Motor neuron (in vitro differentiated cells): ENCODE measurements at places on chromosomes 1 and 21. TPM values are rescaled to one million over a fixed set of nuclear protein-coding genes. Genes with fewer than 3 reads are reported as not detected.

DNA sequence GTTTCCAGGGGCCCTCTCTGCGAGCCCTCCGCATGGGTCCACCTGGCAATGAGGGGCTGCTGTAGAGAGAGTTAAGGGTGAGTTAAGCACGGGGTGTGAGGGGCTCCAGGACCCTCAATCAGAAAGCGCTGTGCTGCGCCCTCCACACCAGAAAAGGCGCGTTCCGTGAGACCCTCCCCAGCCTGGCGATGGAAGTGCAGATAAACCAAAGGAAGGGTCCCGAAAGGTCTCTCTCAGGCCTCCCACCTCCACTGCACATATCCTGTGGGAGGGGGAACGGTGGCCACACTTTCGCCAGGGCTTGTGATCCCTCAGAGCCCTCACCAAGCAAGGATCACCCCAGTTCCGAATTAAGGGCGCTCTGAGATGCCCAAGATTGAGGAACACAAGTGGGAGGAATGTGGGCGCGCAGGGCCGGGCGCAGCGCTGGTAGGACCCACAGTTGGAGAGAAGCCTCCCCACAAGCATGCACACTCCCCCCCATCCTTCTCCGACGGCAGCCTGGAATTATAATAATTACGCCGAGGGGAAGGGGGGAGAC lies 1.1 kb downstream of the WNT3A start:
- no peak for ATAC-seq

DNA sequence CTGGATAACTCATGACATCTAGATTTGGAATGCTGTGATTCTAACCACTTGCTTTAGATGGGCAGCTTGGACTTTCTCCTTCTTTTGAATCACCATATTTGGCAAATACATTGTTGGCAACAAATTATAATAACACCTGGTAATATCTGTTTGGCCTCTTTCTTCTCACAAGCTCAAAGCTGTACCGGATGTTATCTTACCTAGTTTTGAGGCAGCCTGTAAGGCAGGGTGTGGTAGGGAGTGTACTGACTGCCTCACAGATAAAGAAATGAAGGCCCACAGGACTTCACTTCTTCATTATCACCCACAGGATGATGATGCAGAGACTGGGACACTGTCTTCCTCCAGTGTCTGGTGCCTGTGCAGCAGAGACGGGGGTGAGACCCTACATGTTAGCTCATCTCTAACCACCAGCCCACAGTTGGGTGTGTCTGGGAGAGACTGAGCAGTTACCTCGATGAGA lies 28.5 kb downstream of the TUFT1 start:
- no peak for ATAC-seq

GRCh38 chr1:234609691-234610042 lies 311 bp downstream of the IRF2BP2 start:
- no peak for ATAC-seq

DNA sequence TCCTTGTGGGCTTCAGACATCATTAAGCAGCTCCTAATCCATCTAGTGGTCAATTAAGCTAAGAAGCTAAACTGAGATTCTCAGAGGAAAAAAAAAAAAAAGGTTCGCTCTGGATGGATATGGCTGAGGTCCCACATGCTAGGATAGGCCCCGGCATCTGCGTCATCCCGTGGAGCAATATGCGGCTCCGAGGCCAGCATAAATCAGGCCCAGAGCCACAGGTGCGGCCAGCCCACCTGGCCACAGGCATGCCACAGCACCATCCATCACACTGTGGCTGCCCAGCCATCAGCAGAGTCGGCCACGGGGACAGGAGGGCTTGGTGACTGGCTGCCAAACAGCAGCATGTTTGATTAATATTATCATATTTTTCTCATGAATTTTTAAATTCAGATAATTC lies 106.9 kb upstream of the TIAM1 start:
- no peak for ATAC-seq

- ATAC-seq, result no peak
Observed at GRCh38 chr1:223621312-223621734, 44.2 kb downstream of the CAPN8 start.

The PADI2 gene
- total RNA-seq, result 1.5 and 2.2 TPM in 2 replicates
